Stimulated activated CD8-positive, alpha-beta memory T cell treated with anti-CD3 and anti-CD28 coated beads, Interleukin-15, amount 100 ng/mL, for 24 hours (primary cell): ENCODE measurements at places on chromosomes 2 and 18.

GRCh38 chr2:191701696-191702095 lies 23.8 kb downstream of the NABP1 start:
- no peak for DNase-seq

DNA sequence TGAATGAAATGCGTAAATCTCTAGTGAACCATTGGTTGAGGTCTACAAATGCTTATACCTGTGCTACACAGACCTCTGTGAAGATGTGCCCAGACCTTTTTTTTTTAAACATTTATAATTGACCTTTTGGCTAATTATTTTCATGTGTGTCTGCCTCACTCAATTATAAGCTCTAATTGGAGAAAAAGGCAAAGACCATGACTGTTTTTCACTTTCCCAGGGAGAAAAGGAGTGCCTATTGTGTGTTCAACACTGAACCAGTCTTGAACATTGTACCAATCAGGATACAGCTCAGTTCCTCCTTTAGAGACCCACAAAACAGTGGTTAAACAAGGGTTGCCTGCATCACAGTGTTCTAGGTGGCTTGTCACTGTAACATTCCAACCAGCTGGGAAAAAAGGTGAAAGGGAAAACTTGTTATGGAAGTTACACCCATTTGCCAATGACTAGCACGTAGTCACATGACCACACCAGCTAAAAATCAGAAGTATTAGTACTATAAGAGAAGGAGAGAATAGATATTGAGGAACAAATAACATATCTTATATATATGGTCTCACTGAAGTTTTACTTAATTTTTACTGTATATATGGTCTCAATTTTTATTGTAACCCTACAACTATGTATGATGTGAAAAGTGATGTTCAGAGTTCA lies 13.4 kb downstream of the TANK start:
- no peak for DNase-seq

DNA sequence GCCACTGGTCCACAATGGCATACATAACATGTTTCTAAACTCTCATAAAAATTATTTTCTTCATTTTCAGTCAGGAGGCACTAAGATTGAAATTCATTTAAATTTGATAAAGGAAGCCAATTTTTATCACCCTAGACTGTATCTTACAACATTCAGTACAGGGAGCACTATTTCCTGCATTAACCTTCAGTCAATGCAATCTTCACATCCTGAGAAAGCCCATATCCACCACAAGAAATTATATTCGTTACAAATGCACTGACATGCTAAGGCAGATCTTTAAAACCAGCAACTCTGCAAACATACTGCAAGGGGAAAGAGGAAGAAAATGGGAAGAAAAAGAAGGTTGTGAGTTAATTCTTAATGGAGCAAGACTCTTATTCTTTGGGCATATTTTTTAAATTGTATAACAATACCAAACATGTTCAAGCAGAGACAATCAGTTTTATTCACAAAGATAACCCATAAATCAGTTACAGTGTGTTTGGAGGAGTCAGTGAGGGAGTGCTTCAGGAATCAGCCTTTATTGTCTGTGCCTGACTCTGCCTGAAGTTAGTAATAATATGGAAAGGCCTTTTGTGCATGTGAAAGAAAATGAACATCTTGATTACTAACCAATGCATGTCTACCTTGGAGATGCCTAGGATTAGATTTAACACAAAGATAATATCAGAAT lies 370.1 kb downstream of the FBXO15 start:
- DNase-seq: no peak

- no peak for DNase-seq
Observed at GRCh38 chr2:128727914-128728313, 409.2 kb upstream of the HS6ST1 start.

DNA sequence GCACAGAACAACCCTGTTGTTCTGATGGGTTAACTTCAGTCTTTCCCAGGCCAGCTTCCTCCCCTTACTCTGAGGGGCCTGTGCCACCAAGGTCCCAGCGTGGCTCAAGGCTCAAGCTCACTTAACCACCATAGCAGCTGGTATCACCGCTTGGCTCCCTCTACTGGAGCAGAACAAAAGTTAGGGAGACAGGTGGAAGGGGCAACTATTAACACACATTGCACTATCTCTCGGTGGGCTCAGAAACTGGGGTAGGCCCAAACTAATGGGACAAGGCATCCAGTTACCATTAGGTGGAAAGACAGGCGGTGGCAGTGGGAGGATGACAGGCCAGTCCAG lies 88.7 kb upstream of the ATL2 start:
- DNase-seq: no peak

- DNase-seq: no peak
Observed at GRCh38 chr18:477565-477964, 22.9 kb downstream of the COLEC12 start.

- no peak for DNase-seq
Observed at GRCh38 chr2:112811276-112811831, 25.2 kb downstream of the IL1B start.

DNA sequence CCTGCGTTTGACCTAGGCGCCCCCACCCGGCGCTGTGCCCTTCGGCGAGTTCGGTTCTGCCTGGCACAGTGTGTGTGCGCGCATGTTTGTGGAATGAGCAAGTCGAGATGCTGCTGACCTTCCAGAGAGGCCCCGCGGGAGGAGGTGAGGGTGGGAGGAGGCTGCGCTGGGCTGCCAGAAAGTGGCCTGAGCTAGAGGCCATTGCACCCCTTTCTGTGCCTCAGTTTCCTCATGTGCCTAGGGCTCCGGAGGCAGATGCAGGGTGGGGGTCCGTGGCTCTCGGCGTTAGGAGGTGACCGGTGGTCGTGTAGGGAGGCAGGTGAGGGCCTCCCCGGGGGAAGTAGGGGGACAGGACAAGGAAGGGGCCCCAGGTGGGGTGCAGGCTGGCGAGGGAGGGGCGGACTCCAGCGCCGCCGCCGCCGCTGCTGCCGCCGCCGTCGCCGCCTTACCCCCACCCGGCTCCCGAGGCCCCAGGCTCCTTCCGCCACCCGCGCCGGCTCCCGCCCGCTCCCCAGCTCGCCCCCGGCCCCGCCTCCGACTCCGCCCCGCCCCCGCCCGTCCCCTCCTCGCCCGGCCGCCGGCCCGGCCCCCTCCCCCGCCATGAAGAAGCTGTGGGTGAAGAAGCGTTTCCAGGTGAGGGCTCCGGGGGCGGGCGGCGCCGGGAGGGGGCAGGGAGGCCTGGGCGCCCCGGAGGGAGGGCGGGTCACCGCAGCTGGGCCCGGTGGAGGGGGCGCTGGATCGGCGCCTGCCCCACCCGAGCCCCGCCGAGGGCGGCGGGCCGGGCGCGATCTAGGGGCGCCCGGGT lies 7.0 kb downstream of the SPEG start:
- DNase-seq: peak; percentile 26

GRCh38 chr2:121596221-121597080 lies 52.8 kb downstream of the CLASP1 start:
- DNase-seq: no peak

GRCh38 chr18:79018911-79019310 lies 39.3 kb downstream of the SALL3 start:
- DNase-seq: no peak

- DNase-seq: no peak
Observed at GRCh38 chr2:239781454-239781853, 243.7 kb downstream of the NDUFA10 start.

GRCh38 chr2:241635756-241636155 lies 1.2 kb downstream of the THAP4 start:
- DNase-seq: no peak

- DNase-seq: no peak
Observed at GRCh38 chr2:223618172-223619035, 16.2 kb upstream of the SCG2 start.
